ENCODE measurements at places on chromosomes 11 and 22.

GRCh38 chr11:12845163-12845562 lies 164.0 kb upstream of the RASSF10 start:
- no peak for DNase-seq

DNA sequence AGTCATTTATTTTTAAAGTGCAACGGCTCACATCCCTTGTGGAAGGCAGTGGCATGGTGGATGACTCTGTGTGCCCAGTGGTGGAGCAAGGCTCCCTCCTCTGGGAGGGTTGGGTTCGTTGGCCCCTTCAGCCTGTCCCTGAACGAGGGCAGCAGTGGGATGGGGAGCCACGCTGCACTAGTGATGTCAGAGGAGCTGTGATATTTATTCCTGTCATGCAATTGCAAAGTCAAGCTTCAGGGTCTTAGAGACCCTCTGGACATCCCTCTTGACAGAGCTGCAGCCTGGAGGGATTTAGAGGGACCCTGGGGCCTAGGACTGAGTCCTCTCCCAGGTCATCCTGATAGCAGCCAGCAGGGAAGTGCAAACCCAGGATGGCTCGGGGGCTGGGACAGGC lies 78.2 kb upstream of the NARS2 start:
- no peak for DNase-seq

DNA sequence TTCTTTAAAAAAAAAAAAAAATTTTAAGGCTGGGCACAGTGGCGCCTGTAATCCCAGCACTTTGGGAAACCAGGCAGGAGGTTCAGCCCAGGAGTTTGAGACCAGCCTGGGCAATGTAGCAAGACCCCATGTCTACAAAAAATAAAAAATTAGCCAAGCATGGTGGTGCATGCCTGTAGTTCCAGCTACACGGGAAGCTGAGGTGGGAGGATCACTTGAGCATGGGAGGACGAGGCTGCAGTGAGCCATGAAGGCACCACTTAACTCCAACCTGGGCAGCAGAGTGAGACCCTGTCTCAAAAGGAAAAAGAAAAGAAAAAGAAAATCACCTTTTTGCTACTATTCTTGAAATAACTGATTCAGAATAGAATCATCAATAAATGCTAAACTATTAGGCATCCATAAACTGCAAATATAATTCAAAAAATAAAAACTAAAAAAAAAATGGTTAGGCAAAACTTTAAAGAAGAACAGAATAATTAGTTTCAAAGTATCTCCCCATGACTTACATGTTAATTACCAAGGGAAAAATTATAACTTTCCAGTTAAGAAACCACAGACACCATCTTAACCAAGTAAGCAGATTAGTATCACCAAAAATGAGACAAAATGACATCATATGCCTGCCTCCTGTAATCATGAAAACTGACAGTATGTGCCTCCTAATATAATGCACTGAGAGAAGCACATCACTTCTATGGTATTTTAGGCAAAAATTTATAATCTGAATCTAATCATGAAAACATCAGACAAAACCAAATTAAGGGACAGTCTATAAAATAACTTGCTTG lies 63.6 kb downstream of the DENND5A start:
- no peak for DNase-seq

DNA sequence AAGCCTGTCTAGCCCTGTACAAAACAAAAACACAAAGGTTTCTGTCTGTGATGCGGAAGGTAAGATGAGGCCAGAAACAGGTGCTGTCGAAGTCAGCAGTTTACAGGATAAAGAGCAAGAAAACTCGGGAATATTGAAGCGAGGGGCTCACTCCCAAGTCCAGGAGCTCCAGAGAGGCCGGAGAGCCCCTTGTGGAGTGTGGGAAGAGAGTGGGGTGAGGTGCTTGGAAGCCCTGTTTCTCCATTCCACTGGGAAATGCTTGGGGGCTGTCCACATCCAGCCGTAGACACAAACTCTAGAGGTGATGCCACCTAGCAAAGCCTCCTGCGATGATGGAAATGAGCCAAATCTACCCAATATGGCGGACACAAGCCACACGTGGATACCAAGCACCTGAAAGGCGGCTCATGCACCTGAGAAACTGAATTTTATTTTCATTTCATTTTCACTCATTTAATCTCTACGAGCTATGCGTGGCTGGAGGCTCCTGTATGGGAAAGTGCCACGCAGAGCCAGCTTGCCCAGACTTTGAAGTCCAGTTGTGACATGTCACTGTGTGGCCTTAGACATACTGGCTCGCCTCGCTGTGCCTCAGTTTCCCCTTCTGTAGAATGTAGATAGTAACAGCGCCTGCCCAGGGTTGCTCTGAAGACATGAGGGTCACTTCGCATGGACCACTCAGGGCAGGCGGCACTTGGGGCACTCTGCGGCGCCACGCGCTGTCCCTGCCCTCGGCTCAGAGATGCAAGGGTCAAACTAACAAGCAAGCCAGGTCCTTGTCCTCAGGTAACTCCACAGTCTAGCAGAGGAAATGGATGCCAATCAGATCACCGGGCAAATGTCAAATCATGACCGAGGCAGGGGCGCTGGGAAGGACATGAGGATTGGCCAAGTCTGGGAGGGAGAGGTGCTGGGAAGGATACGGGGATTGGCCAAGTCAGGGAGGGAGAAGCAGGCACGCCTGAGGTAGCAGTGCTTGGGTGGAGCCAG lies 684.7 kb downstream of the TBC1D22A start:
- DNase-seq: no peak

- no peak for DNase-seq
Measured at GRCh38 chr22:35310556-35311550, 11.2 kb downstream of the TOM1 start.

GRCh38 chr11:17861036-17861755 lies 126.6 kb downstream of the KCNC1 start:
- no peak for DNase-seq

GRCh38 chr11:70251659-70252321 lies 18.7 kb upstream of the PPFIA1 start:
- no peak for DNase-seq

DNA sequence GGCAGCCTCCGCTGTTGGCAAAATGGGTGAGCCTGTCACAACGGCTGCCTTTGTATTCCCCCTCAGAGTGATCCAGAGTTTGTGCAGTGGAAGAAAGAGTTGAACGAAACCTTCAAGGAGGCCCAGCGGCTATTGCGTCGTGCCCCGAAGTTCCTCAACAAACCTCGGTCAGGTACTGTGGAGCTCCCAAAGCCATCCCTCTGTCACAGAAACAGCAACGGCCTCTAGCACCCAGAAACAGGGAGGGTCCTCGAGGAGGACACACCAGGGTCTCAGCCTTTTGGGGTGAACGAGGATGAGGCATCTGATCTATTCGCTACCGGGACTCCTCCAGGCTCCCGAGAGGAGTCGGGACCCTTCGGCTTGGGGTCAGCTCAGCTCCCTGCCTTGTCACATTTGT lies 19.8 kb upstream of the MYO18B start:
- DNase-seq: no peak

GRCh38 chr11:8789864-8790263 lies 107.3 kb downstream of the RPL27A start:
- DNase-seq: no peak

DNA sequence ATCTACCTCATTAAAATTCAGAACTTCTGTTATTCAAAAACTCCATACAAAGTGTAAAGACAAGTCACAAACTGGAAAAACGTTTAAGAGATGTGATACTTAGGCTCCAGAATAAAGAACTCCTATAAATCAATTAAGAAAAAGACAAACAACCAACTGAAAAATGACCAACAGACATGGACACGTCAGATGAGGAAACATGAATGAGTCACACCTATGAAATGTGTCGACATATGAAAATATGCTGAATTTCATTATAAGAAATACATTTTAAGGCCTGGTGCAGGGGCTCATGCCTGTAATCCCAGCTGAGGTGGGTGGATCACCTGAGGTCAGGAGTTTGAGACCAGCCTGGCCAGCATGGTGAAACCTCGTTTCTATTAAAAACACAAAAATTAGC lies 78.7 kb downstream of the ENTHD1 start:
- DNase-seq: no peak

DNA sequence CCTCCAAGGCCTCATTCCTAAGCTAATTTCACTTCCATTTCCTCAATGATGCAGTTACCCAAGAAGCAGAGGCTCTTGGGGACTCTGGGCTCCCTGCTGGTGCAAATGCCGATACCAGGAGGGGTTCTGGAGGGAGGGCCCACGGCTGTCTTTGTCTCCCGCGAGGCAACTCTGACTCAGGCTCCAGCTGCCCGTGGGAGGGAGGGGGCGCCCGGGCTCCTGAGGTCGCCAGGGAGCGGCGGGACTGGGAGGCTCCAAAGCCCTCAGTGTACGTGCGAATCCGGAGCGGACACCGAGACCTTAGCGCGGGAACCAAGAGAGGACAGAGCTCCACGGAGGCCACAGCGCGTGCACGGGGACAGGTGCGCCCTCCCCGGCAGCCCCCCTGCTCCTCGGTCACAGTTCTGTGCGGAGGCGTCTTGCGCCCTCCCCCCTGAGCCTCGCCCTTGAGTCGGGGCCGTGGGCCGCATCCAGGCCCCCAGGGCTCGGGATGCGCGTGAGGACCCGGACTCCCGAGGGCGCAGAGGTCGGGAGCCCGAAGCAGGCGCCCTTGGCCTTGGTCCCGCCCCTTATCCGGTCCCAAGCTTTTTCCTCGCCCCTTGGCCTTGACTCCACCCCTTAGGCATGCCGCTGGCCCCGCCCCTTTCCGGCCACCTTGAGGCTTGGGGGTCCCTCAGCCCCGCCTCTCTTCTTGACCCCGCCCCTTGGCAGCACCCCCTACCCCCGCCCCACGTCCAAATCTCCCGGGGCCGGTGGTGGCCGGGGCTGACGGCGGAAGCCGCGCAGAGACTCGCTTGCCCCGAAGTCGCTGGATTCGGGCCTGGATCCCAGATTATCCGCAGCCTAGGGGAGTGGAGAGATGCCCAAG lies 4.7 kb upstream of the SHISA8 start:
- no peak for DNase-seq

- no peak for DNase-seq
Measured at GRCh38 chr11:18748766-18749365, 22.9 kb upstream of the IGSF22 start.

GRCh38 chr11:131560287-131560686 lies 189.9 kb downstream of the NTM start:
- no peak for DNase-seq

- no peak for DNase-seq
Measured at GRCh38 chr22:24497841-24498258, 2.7 kb downstream of the UPB1 start.

- no peak for DNase-seq
Measured at GRCh38 chr11:9901943-9902342, 238.1 kb downstream of the SWAP70 start.

DNA sequence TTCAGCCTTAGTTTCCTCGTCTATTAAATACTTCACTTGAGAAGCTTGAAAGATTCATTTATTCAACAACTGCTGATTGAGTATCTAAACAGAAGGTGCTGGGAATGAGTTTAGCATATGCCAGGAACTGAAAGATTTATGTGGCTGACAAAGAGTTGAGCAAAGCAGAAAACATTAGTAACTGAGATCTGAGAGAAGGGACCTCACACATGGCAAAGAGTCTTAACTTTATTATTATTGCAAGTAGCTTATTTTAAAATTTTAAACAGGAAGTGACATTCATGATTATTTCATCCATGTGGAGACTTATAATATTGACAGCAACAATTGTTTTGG lies 133.6 kb downstream of the CASP12 start:
- no peak for DNase-seq

DNA sequence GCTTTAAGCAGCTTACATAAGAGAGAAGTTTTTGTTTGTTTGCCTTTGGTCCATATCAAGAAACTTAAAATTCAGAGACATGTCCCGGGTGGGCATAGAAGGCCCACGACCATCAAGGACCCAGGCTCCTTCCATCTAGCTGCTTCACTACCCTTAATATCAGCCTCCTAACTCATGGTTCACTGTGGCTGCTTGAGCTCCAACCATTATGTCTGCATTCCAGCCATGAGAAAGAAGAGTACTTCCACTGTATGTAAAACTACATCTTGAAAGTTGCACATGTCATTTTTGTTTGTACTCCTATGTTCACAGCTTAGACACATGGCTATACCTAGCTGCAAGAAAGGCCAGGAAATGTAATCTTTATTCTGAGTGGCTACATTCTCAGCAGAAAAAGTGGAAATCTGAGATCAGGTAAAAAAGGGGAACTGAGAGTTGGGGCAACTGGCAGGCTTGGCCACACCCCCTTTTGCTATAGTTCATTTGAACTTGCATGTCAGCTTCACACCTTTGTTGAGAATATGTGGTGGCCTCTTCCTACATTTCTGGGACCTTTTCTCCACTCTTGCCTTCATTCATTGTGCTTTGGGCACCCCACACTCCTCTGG lies 81.3 kb upstream of the TP53I11 start:
- no peak for DNase-seq

DNA sequence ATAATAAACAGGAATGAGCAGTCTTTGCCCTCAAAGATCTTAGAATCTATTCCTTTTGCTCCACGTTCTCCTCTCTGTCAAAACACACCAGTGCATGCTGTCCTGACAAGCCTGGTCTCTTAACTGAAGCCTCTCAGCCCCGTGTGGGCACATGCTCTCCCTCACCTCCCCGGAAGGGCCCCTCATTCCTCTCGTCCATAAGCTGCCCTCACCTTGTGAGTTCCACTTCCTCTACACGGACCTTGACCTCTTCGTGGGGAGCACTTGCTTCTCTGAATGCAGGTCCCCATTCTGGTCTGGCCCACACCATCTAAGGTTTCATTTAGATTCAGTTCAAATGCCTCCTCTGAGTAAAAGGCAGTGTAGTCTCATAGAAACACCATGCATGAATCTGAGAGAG lies 412.3 kb upstream of the SYN3 start:
- no peak for DNase-seq

Measured in thoracic aorta (tissue), 2 donors.